ENCODE measurements at places on chromosomes 3 and 15.

DNA sequence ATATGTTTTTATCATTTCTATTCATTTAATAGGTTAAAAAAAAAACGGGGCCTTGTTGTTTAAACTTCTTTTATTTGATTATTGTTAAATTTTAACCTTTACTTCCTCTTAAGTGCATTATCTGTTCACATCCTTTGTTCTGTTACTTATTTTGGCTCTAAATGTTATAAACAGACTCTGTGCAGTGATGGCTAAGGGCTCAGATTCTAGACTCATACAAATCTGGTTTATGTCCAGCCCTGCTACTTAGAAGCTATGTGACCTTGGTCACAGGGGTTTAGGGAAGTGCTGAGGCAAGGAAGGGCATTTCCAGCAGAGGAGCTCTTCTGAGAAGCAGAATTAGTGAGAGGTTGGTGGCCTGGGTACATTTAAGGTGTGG is 55.3 kb upstream of the VILL start:
- no peak for DNase-seq

DNA sequence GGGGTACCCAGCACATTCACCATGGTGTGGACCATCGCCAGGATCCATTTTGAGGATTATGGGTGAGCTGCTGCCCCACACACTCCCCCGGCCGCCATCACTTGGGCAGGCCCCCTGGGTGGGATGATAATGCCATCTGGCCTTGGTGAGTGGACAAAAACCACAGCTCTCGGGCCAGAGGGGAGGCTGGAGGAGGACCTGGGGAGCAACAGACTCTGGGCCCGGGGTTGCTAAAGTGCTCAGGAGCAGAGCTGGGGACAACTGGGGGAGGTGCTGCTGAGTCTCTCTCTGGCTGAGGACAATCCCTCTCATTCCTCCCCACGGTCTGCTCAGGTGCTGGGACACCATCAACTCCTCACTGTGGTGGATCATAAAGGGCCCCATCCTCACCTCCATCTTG is 29.0 kb downstream of the VIPR1 start:
- DNase-seq = no peak

DNA sequence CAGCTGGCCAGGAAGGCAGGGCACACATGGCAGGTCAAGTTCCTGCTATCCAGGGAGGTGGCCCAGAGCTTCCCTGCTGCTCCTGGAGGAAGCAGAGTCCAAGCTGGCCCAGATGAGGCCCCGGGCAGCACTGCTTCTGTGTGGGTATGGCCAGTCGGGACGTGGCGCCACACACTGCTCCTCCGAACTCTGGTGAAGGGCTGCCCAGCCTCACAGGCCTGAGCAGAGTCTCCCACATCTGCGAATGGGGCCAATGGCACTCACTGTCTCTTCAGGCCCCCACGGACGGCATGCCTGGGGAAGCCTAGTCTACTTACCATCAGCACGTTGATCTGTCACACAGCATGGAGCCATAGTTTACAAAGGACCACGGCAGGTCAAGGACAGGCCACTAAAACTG is 2.5 kb upstream of the PLA2G4F start:
- DNase-seq = no peak

GRCh38 chr15:77457905-77458265 is 37.2 kb downstream of the HMG20A start:
- no peak for DNase-seq

GRCh38 chr3:181103605-181104004 is 114.1 kb upstream of the DNAJC19 start:
- DNase-seq = no peak

DNA sequence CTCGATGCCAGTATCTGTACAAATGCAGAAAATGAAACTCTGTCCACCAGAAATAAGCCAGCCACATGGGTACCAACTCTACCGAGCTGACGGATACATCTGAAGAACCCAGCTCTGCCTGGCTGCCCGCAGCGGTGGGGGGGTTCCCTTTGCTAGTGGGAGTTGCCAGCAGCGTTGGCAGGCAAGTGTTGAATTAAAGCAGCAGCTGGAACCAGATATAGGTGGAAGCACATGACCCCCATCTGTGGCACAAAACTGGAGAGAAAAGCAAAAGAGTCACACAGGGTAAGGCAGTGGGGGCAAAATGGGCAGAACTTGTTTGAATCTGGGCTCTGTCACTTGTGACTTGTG is 17.9 kb downstream of the CRYGS start:
- DNase-seq = no peak

DNA sequence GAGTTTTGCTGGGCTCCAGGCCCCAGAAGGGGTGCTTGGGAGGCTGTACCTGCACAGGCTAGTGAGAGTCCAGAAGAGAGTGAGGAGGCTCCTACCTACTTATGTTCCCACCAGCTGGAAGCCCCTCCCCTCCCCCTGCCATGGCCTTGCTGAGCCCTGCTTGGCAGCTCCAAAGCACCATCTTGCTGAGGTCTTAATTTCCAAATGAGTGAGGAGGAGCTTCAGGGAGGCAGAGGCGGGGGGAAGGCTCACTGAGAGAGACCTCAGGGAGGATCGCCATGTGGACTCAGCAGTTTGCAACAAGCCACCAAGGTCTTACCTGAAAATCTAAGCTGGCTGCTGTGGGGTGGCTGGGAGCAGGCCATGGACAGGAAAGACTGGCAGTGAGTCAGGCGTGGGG is 8.7 kb upstream of the CACNA2D2 start:
- no peak for DNase-seq

DNA sequence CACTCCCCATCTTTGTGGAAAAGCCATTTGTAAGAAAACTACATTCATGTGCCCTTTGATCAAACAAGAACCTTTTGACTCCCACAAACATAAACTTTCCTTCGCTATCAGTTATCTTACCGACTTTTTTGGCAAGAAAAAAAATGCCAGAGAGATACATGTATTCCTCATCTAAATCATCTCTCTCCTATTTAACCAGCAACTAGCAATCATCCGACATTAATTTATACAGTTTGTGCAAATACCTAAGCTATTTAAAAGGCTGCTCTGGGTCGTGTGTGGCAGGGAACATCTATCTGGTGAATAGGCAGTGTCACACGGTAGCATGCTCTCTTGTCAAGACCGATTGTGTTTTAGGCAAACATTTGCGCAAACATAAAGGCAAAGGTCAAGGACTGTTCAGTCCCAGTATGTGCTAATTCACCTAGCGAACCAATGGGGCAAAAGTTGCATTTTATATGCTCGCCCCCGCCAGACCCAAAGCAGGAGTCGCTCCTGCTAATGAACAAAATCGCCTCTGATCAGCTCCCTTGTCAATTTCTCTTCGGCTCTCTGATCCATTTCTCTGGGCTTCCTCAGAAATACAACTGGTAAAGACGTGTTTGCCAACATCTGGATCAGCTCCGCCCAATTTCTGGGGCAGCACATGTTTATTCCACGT is 37.7 kb downstream of the ZIC4 start:
- DNase-seq = no peak

- no peak for DNase-seq
Observed at GRCh38 chr3:124783696-124784095, 53.4 kb downstream of the UMPS start.

DNA sequence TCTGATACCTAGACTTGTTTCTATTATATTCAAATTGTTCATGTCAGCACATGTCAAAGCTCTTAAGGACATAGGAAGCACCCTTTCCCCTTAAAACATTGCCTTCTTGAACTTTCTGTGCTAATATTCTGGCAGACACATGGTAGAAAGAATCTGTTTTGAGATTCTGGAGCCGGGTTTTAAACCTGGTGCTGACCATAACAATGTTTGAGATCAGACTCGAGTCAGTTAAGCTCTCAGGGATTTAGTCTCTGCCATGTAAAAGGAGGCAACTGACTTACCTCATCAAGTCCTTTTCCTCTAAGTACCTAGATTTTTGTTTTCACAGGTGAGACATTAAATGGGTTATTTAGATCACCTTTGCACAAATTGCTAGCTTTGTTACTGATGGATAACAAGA is 38.9 kb downstream of the RBMS3 start:
- DNase-seq = no peak

DNA sequence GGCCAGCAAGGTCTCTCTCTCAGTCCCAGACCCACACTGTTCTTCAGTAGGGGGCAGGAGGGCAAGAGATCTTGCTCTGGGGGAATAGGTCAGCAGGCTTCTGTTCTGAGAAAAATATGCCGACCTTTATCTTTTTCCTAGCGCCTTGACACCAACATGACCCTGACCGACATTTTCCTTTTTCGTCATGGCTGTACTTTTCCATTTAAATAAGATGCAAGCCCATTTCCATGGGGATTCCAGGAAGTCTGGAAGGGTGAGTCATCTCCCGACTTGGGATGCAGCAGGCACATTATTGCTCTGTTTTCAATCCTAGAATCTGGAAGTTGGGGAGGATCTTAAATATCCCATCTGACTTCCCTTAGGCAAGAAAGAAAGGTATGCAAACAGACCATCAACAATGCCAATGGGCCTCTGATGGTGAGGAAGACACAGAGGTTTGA is 261.5 kb upstream of the LRTM1 start:
- no peak for DNase-seq

DNA sequence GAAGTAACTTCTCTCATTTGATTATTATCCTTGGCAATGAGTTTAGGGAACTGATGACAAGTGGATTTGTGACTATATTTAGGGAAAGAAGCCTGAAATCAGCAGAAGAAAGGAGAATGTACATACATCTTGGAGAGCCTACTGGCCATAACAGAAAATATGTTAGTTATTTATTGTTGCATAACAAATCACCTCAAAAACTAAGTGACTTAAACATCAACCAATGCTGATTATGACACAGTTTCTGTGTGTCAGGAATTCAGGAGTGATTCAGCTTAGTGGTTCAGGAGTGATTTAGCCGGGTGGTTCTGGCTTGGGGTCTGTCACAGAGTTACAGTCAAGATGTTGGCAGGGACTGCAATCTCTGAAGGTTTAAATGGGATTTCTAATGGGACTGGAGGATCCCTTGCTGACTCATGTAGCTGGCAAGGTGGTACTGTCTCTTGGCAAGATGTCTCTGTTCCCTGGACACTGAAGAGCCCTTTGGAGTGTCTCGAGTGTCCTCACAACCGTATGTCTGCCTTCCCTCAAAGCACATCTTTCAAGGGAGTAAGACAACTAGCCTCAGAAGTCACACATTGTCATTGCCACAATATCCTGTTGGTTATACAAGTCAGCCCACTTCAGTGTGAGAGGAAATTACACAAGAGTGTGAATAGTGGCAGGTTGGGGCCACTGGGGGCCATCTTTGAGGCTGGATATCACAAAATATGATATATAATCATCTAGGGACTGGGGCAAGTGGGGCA is 248.9 kb downstream of the SV2B start:
- no peak for DNase-seq

DNA sequence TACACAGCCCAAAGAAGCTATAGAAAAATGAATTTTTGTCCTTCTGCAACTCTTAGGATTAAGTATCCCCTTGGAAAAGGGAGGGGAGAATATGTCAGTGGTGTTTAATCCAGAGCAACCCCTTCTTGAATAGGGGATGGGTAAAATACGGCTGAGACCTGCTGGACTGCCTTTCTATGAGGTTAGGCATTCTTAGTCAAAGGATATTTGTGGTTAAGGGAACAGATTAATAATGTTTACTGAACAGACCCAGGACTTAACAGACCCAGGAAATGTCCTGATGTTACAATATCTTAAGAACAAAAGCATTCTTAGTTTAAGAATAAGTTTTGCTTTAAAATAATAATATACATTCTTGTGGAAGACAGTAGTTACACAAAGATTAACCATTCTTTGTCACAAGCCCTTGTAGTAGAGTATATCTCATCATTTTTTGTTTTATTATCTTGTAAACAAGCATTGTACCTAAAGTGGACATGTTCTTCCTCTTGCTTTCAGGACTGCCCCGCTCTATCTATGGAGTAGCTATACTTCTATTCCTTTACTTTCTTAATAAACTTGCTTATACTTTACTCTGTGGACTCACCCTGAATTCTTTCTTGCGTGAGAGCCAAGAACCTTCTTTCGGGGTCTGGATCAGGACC is 43.8 kb upstream of the B3GALNT1 start:
- no peak for DNase-seq

GRCh38 chr3:151382671-151383070 is 1.9 kb downstream of the P2RY12 start:
- DNase-seq = no peak

- DNase-seq = no peak
Observed at GRCh38 chr3:65828706-65829105, 210.0 kb downstream of the MAGI1 start.

DNA sequence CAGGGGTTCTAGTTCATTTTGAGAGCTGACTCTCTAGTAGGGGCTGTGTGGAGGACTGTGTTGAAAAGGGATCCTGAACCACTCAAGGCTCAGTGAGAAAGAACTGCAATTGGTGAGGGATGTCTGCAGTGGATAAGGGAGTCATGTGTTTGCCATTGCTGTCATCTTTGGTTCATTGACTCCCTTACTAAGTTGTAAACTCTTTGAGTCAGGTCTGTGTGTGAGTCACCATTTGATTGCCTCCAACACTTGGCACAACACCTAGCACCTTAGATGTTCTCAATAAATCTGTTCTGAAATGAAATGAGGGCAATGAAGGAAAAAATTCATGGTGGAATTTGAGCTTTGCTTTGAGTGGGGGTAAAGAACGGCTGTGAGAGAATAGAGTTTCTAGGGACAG is 51.7 kb downstream of the PLS1 start:
- no peak for DNase-seq

GRCh38 chr3:60698117-60698516 is 553.1 kb downstream of the FHIT start:
- DNase-seq = no peak

- DNase-seq = no peak
Observed at GRCh38 chr15:92020804-92021203, 167.3 kb downstream of the SLCO3A1 start.

- DNase-seq = no peak
Observed at GRCh38 chr3:71372241-71372768, 211.2 kb downstream of the FOXP1 start.

DNA sequence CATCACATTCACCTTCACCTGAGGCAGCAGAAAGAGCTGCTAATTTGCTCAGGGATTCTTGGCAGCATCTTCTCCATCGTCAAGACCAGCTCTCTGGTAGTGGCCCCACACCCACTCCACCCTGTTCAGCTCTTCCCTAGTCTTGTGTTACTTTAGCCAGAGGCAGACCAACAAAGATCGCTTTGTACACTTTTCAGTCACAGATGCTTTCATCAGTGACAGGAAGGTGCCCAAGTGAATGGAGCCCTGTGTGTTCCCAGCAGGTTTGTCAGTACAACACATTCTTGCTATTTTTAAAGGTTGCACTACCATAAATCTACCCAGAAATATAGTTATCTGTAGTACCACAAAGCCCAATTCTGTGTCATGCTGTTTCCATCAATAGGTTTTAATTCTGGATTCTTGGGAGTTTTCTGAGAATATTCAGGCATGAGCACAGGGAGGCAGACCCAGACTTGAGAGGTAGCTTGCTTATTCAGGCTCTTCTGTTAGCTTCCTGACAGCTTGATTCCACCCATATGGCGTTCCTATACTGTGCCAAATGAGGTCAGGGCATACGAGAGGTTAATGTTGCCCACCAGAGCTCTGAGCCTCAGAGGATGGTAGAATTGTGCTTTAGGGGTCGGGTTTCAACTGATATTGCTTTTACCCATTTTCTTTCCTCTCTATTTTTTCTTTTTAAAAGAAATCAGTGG is 109.8 kb upstream of the MANF start:
- no peak for DNase-seq

All from thymus (tissue), 14 donors.